Activated T-helper 2 cell treated with anti-CD3 and anti-CD28 coated beads, Interferon-gamma antibody, Interleukin-2, Interleukin-4, amounts not matched to agents 10 μg/mL and 5 μg/mL and 100 μg/mL, durations not matched to agents 14 hours and 24 hours and 36 hours (primary cell): ENCODE measurements at places on chromosomes 3 and 15.

- no peak for DNase-seq
Measured at GRCh38 chr3:184986366-184986889, 166.4 kb downstream of the C3orf70 start.

- DNase-seq, result no peak
Measured at GRCh38 chr3:23747841-23748240, 57.9 kb upstream of the UBE2E1 start.

- DNase-seq, result no peak
Measured at GRCh38 chr3:11435440-11436165, 163.4 kb downstream of the ATG7 start.

DNA sequence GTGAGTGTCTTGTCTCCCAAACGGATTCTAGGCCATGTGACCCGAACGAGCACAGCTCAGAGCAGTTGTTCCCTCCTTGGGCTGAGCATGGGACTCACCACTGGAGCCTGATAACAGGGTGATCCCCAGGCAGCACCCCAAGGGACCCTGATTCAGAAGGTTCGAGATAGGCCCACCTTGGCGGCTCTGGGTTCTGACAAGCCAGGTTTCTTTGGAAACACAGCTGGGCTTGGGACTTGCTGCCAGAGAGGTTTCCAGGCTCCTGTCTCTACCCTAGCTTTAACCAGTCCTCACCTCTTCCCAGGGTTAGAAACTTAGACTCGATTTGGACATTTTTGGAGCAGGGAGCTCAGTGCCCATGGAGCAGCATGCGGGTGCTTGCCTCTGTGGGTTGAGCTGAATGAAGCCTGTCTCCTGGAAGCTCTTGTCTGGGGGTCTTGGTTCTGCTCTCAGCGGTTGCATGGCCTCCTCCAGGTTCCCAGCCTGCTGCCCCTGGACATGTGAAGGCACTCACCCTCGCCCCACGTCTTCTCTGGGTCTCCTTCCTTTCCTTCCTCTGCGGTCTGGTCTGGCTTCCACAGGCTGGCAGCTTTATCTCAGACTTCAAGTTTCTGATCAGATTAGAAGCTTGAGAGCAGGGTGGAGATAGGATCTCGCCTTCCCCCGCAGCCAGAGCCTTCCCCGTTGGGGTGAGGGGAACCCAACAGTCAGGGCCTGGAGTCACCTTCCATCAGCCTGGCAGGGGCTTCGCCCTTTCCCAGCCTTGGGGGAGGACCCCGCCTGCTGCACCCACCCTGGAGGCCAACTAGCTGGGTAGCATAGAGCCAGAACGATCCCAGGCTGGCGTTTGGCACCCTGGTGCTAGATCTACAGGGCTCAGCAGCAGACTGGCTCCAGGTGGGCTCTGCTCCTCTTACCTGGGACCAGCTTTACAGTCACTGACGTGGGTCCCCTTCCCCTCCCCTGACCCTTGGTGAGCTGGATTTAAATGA lies 21.0 kb downstream of the PAQR5 start:
- no peak for DNase-seq

DNA sequence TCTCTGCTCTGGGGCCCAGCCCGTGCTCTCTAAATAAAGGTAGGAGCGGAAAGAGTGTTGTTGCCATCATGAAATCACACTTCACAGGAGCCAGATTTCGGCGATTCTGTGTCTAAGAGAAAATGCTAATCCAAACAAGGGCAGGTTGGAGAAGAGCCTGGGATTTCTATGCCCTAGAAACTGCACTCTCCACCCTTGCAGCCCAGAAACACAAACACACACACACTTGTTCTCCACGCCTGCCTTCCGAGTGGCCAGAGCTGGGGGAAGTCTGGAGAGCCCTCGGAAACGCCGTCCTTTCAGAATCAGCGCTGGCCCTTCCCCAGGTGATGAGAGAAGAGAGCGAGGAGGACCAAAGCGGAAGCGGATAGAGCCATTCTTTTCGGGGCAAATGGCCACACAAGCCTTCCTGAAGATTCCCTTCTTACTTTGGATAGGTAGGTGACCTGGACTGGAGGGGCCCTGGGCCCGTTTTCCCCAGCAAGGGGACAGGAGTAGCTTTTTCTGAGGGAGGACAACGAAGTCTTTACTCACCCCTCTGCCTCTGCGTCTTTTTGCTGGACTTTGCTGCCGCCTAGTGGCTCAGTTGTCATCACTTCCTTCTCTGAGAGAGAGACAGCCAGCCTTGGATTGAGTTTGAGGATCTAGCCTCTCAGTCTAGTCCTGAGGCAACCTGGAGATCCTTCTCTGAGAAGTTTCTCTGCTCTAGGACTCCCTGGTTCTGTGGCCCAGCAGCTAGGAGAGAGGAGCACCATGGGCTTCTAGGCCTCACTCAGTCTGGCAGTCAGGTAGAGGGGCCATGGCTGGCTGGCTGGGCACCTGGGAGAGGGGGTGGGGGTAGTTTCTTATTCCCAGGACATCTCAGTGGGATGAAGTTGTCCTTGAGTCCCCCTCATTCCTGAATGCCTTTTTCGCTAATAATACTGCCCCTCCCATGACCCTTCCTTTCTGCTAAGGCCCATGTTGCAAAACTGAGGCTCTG lies 37.7 kb downstream of the SENP8 start:
- DNase-seq, result peak; percentile 69

GRCh38 chr15:51161491-51162220 lies 67.0 kb upstream of the TNFAIP8L3 start:
- DNase-seq, result no peak

DNA sequence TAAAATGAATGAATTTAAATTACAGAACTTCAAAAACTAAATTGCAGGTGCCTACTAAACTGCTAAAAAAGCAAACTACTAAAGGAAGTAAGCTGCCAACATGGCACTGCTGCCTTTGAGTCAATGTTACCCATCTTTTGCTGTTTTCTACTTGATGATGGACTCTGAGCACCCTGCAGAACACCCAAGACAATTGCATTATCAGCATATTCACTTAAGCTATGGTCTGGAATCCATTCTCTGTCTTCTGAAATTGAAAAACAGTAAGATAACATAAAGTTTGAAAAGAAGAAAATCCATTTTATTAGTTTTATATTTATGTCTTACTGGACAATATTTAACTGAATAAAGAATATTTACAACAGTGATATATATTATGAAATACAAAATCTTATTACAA lies 91.4 kb downstream of the ZBBX start:
- DNase-seq, result no peak

DNA sequence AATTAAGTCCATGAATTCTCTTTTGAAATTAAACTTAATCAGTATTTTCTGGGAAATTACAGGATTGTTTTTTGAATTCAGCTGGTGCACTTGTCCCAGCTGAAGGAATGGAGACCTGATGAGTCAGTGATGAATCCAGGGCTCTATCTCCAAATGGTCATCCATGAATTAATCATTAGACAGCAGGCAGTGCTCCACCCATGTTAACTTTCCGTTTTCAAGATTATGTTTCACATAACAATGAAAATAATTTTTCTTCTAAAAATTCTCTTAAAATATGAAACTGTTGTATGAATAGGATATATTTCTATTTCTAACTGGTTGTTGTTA lies 13.9 kb upstream of the PAQR9 start:
- DNase-seq, result no peak

- DNase-seq, result no peak
Measured at GRCh38 chr3:109081746-109082510, 36.0 kb downstream of the MORC1 start.

- no peak for DNase-seq
Measured at GRCh38 chr15:51505251-51505650, 117.3 kb downstream of the DMXL2 start.

DNA sequence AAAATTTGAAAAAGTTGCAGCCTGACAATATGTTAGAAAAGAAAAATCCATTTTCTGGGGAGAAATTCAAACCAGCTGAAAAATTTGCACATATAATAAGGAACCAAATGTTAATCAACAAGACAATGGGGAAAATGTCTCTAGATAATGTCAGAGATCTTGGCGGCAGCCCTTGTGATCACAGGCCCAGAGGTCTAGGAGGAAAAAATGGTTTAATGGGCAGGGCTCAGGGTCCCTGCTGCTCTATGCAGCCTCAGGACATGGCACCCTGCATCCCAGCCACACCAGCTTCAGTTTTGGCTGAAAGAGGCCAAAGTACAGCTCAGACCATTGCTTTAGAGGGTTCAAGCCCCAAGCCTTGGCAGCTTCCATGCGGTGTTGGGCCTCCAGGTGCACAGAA lies 701.9 kb downstream of the IGSF11 start:
- no peak for DNase-seq

DNA sequence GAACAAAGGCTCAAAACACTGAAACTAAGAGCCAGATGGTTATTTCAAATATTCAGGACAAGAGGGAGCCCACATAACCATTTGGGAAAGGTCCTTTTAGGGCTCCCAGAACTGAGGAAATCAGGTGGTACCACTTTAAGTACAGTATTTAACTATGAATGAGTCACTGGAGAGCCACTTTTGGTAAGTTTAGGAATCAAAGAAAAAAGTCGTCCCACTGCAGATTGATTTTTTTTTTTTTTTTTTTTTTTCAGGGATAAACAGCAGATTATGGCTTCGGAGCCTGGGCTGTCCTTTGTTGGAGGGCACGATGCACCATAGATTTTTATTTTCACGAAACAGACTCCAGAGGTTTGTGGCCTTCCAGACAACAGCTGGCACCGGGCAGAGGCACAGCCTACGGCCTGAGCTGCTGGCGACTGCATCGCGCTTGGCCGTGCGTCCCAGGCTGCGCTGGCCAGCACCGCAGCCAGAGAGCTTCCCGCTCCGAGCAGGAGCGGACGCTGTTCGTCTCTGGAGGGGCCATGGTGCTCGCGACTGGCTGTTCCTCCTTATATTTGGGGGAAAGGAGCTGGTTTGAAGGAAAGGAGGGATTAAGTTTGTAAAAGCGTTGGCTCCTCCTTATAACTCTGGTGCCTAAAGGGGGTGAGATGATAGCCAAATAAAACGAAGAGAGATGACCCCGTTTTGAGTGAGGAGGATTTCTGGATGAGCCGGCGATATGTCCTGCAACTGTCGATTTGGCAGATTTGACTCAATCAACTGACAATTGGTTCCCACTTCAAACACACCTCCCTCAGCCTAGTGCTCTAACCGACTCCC lies 152.9 kb upstream of the GOLIM4 start:
- no peak for DNase-seq

GRCh38 chr3:38474928-38475605 lies 21.1 kb upstream of the EXOG start:
- DNase-seq, result no peak

DNA sequence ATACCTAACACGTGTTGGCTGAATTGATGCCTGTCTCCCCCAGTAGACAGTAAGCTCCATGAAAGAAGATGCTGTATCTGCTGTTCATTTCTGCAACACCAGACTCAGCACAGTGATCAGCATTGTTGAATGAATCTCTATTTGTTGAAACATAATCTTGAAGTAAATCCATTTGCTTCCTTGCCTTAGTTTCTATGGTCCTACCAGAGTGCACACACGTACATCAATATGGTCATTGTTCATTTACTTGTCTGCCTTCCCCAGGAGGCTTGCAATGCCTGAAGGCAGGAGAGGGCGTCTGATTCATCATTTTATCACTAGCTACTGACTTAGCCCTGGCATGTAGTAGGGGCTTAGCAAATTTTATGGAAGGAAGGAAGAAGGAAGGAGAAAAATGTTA lies 19.2 kb downstream of the RBP2 start:
- no peak for DNase-seq

DNA sequence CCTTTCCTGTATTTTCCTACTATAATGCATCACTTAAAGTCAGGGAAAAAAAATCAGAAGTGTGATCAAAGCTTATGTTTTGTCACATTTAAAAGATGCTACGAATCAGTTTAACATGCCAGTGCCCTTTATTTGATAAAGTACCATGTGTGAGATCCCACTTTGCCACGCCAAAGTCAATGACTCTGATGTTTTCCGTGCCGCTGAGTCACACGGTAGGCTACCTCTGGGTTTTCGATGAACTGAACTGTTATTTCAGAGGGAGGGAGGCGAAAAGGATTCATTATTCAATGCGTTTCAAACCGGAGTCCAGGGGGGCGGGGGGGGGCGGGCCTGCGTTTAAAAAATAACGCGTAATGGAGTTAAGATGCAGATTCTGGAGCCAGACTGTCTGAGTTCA lies 203.0 kb downstream of the ABHD5 start:
- DNase-seq, result no peak

DNA sequence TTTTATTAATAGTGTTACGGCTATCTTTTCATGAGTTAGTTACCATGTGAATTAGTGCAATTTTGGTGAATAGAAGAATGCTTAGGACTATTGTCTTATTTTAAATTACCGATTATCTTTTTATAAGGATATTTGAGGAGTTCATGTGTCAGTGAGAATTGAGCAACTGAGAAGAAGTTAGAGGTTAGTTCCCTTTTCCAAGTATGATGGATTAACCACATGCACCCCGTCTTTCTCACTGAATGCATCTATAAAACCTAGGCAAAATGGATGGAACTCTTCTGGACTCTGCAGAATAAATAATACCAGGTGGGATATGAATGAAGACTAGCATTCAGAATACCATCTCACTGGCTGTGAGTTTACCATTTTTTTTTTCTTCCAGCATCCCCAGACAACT lies 74.3 kb downstream of the TCF12 start:
- DNase-seq, result no peak

- peak; percentile 12 for DNase-seq
Measured at GRCh38 chr3:119562307-119562961, 3.0 kb upstream of the CD80 start.

GRCh38 chr3:189122526-189123205 lies 49.1 kb upstream of the TPRG1 start:
- DNase-seq, result no peak

- no peak for DNase-seq
Measured at GRCh38 chr3:120170223-120170622, 76.0 kb upstream of the GSK3B start.

DNA sequence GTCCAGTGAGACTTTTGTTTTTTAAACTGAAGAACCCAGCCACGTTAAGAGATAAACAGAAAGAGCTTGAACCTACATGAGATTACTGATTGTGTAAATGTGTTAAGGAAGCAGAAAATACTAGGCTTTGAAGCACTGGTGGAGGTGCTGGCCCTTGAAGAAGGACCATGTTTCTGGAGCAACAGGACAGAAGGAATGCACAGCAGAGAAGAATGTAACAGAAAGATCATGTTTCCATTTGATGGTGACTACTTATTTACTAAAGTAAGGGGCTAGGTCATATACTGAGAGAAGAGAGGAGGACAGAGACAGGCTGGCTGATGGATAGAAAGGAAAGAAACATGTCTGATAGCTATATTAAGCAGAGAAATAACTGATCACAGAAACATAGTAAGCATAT lies 88.8 kb downstream of the CLASP2 start:
- DNase-seq, result no peak

DNA sequence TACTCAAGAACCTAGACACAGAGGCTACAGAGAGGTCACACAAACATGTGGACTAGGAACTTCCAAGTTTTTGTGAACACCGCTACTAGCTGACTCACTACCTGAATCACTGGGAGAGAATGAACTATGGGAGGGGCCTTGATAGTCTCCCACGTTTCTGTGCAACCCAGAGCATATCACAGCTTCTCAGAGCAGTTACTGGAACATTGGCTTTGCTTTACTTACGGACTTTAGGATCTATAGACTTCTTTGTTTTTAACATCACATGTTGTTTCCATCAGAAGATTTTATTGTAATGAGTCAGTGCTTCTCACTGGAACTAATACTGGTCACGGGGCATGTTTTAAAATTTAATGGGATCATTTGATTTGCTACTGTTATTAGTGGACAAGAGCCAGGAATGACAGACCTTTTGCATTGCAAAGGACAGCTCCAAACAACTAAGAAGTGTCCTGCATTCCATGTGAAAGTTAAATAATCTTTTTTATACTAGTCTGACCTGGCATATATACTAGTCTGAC lies 35.6 kb downstream of the RTP4 start:
- DNase-seq, result no peak
